ENCODE measurements at places on chromosomes 1 and 21. TPM values are rescaled to one million over a fixed set of nuclear protein-coding genes. Genes with fewer than 3 reads are reported as not detected.

- peak; percentile 83 for DNase-seq
- H3K36me3 ChIP-seq, result no peaks in the 10 kb centered on the region
- H3K27me3 ChIP-seq, result no peaks in the 10 kb centered on the region
- H3K4me3 ChIP-seq, result peak overlapping the region; percentile 2
These were observed 615 bp downstream of the CLIC4 start for GRCh38 chr1:24745711-24746413.

GRCh38 chr1:8303141-8303540 is 14.8 kb upstream of the SLC45A1 start:
- H3K4me1 ChIP-seq, result no peaks in the 10 kb centered on the region
- DNase-seq, result no peak
- H3K36me3 ChIP-seq, result no peaks in the 10 kb centered on the region

VANGL2 gene
- total RNA-seq, result 0.24 TPM

- no peaks in the 10 kb centered on the region for H3K36me3 ChIP-seq
- no peaks in the 10 kb centered on the region for H3K27me3 ChIP-seq
- H3K27ac ChIP-seq, result no peak overlapping the region
- no peak for DNase-seq
- H3K4me1 ChIP-seq, result peaks cover 8% of the 10 kb centered on the region
- H3K4me3 ChIP-seq, result no peak overlapping the region
These were observed 144.9 kb downstream of the CD247 start for GRCh38 chr1:167373398-167373797.

DNA sequence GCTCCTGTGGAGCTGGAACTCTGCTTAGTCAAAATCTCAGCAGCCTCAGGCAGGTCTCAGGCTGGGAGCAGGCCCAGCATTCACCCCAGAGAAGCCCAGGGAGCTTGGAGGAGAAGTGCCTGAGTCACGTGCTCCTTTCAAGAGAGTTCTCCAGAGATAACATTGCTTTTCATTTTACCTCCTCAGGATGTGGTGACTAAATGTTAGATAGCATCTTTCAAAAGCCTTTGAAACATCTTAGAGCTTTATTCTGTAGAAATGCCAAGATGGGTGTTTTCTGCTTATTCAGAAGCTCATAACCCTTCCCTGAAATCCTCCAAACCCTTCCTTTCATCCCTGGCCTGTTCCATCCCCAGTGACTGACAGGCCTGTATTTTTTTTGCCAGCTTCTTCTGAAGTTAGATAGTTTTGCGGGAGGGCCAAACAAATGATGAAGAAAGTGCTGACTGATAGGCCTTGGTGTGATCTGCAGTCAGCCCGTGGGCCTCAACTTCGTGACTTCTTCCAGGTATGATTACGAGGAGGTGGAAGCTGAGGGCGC is 58.0 kb downstream of the PGM1 start:
- H3K4me3 ChIP-seq, result no peak overlapping the region
- no peaks in the 10 kb centered on the region for H3K4me1 ChIP-seq
- DNase-seq, result no peak

DNA sequence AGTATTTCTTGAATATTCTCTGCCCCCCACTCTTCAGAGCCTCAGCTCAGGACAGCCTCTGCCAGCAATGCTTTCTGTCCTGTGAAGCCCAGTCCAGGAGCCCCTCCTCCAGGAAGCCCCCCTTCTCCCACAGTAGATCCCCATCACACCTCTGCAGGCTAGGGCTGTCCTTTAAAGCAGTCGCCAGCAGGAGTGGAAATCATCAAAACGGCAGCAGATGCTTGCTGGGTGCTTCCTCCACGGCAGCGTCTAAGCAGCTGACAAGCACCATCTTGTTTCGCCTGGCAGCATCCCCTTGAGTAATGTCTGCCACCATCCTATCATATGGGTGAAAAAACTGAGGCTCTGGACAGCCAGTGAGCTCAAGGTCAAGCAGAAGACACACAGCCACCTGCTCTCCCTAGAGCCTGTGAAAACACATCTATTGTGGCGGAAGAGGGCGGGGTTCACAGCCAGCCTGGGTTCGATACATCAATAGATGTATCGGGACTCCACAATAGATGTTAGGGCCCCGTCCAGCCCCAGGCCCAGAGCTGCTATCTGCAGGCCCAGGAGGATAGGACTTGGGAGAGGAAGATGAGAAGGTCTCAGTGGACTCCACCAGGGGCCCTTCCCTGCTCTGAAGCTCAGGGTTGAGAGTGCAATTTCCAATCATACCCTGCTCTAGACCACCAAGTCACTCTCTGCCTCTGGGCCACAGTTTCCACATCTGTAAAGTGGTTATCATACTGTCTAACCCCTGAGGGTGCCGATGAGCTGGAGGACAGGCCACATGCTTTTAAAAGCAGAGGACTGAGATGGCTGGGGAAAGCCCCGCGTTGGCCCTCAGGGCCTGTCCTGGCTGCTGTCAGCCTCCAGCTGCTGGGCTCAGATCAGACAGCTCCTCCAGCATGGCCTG is 17.5 kb downstream of the RUNX3 start:
- H3K4me1 ChIP-seq, result no peaks in the 10 kb centered on the region
- no peaks in the 10 kb centered on the region for H3K36me3 ChIP-seq
- H3K27me3 ChIP-seq, result no peaks in the 10 kb centered on the region
- no peak overlapping the region for H3K27ac ChIP-seq
- no peak overlapping the region for H3K4me3 ChIP-seq

- no peak for DNase-seq
- no peaks in the 10 kb centered on the region for H3K27me3 ChIP-seq
- no peaks in the 10 kb centered on the region for H3K36me3 ChIP-seq
- H3K27ac ChIP-seq, result no peak overlapping the region
- H3K4me1 ChIP-seq, result no peaks in the 10 kb centered on the region
- no peak overlapping the region for H3K4me3 ChIP-seq
These were observed 26.5 kb downstream of the SCCPDH start for GRCh38 chr1:246750752-246751151.

DNA sequence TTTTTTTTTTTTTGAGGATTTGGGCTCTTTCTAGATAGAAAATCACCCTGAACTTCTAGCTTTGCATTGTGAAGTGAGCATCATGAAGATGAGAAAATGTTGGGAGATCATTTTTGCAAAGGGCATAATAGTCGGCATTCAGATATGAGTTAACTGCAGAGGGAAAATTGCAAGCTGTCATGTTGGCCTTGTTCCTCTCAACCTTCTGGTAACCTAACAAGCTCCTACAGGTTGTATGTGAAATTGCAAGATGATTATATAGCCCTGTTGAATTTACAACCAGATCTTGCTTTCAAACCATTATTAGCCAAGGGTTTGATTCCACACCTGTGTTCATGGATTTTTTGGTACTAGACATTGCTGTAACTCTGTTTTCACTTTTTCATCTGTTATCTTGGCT is 2.2 kb downstream of the ELOA start:
- no peak for DNase-seq
- no peak overlapping the region for H3K4me3 ChIP-seq
- H3K36me3 ChIP-seq, result no peaks in the 10 kb centered on the region
- peaks cover 32% of the 10 kb centered on the region for H3K4me1 ChIP-seq
- H3K27me3 ChIP-seq, result no peaks in the 10 kb centered on the region

ACTN2 gene
- total RNA-seq, result 0.07 TPM

ADAMTS5 gene
- total RNA-seq, result 1.9 TPM

Data from adrenal gland (tissue), 19 donors.